Activated CD8-positive, alpha-beta memory T cell treated with anti-CD3 and anti-CD28 coated beads for 4 hours (primary cell): ENCODE measurements at places on chromosomes 7 and 10.

GRCh38 chr7:24842449-24843241, 85.4 kb upstream of the GSDME start:
- no peak for DNase-seq

DNA sequence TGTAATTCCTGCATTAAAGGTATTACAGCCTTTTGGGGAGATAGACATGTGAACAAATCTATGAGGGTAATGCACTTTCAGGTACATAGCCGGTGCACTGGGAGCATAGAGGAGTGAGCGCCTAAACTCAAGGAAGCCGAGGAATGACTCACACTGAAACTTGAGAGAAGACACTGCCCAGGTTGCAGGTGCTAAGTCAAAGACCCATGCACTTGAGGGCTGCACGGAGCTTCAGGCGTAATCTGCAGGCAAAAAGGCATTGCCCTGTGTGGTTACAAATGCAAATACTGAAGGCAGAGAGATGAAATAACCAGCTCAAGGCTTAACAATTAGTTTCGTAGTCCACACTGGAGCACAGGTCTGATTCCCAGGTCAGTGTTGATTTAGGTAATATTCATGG, 51.0 kb upstream of the OSBPL3 start:
- DNase-seq, result no peak

DNA sequence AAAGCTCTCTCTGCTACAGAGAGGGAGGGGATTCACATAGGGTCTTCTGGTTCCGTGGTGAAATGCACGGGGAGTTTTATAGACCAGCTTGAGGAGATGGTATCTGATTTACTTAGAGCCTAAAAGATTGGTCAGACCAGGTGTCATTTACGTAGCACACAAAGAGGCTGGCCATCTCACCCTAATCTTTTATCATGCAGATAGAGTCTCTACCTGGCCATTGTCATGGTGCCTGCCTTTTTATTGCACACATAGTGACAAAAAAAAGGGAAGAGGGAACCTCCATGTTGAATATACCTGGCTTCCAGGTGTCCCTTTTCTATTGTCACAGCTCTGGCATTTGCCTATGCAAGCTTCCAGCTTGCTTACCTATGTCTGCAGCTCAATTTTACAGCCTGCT, 1456.1 kb downstream of the GATA3 start:
- DNase-seq, result no peak

- no peak for DNase-seq
These were observed 508.2 kb downstream of the ZWINT start for GRCh38 chr10:55852900-55853299.

DNA sequence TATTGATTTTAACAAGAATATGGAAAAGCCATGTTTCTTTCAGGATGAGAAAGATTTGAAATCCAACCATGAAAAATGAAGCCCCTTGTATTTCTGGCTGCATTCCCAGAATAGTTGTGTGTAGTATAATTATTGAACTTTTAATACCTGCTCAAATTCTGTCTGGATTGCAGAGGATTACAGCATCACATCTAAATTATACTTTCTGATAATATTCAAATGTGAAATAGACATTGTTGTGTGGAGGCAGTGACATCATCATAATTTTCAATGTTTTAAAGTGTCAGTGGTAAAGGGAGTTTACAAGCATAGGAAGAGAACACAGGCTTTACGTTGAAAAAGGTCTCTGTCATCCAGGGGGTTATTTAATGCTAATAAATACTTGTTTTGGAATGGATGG, 93.4 kb downstream of the POLL start:
- no peak for DNase-seq

DNA sequence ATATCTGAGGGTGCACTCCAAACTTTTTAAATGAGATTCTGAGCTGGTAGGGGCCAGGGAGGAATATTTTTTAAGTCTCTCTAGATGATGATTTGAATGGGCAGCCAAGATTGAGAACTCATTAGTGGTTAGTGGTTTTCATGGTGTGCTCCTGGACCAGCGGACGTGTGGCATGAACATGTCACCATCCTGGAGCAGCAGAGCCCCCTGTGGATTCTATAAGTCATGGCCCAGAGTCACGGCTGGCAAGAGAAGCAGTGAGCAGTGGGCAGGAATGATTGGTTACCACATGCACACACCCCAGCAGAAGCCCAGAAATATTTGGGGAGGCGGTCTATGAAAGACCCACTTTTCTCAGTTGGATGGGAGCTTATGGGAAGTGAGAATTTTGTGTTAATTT, 21.2 kb upstream of the UCN3 start:
- DNase-seq, result no peak

GRCh38 chr10:3435671-3436070, 263.1 kb upstream of the PITRM1 start:
- no peak for DNase-seq

DNA sequence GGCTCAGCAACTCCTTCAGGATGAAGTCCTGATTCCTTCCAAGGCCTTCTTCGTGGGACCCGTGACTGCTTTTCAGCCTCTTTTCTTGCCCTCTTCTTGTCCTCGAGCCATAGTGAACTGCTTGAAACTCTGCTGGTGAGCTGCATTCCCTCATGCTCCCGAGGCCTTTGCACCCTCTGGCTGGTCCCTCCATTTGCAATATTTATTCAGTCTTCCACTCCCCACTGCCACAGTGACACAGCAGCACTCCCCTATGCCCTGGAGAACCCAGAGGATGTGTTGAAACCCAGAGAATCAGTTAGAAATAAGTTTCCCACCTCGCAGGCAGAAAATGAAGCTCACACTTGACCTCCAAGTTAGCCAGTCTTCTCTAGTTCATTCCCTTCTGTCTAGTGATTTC, 22.3 kb upstream of the GAD2 start:
- DNase-seq, result no peak

- no peak for DNase-seq
These were observed 276.8 kb downstream of the MTERF1 start for GRCh38 chr7:91603707-91604106.

DNA sequence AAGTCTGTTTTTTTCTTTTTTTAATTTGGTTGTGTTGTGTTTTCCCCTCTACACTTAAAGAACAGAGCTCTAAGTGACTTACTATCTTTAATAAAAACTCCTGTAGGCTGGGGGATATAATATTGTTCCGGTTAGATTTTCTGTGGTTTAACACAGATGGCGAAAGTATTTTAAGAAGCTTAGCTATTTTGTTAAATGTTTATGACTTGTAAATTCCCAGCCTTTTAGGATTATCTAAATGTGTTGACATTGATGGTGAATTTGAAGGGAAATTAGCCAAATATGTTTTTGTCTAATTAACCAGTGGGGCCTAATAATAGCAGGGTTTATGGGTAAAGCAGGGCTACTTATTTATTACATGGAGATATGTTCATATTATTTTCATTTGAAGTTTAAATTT, 538.5 kb downstream of the INHBA start:
- no peak for DNase-seq

DNA sequence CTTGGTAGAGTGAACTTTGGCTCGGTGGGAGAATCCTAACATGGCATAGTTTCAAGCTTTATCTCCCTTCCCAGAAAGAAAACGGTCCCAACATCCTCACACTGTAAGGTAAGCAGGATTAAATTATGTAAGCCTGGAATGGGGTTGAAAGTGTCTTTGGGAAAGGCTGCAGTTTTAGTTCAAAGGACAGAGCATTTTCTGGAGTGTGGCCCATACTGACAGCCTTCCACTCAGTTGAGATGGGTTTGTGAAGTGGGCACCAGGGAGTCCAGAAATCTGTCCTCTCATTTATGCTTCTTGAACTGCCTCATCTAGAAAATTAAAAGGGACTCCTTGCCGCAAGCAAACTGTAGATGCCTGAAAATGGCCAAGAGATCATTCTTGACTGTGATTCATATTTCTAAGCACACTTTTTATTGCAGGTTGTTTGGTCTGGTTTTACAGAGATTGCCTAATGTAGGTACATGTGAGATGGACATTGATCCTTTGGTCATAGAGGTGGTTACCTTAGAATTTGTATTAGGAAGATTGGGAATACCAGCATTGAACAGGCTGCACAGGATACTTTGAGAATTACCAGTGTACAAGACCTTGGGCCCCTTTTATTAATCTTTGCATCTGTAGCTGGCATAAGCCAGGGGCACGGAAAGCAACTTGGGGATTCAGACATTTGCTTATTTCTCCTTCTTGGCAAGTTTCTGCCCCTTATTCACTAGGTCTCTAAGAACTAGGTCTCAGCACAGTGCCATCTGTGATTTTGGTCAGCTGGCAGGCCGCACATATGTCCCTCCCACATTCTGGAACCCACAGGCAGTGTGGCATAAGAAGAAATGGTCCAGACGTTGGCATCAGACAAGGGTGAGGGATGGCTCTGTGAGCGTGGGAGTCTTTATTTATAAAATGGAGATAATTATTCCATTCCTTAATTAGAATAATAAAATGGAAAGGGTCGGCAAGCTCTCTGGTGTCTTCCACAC, 125.9 kb downstream of the GLCCI1 start:
- DNase-seq, result no peak

DNA sequence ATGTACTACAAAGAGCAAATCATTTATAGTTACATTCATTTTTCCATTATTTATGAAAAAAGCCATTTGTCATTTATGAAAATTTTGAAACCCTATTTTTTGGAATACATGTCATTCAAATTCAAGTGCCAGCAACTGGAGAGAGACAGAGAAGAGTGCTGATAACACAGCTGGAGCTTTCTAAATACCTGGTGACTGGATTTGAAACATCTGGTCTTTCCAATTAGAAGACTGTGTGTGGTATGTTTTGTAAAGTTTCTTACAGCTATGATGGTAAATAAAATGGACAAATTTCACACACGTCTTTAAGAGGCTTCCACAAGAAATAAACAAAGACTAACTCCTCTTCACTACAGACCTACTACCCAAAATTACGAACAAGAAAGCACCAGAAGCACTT, 56.8 kb downstream of the CHCHD3 start:
- DNase-seq, result no peak

DNA sequence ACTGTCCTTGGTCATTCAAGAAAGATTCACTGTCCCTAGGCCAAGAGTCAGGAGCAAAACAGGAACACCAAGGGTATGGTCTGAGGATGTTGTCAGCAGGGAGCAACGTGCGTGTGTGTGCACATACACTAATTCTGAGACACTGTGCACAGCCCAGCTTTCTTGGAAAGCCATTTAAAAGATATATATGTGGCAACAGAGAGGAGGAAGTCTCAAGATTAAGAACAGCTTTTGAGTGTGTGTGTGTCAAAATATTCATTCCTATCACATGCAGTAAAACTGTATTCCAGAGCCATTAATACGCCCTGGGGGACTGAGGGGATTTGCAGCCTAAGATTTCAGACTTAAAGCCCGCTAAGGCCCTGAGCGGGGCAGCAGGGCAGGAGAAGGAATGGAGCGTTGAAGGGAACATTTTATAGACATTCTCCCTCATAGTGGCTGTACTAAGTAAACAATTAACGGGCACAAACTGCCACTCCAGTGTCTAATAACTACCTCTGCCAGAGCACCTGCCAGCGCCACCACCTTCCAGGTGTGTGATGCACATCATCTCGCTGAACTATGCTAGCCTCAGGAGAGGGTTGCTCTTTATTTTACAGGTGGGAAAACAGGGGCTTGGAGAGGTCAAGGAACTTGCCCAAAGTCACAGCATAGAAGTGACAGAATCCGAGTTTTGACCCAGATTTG, 2.0 kb downstream of the NOD1 start:
- no peak for DNase-seq

- no peak for DNase-seq
These were observed 20.1 kb downstream of the CHUK start for GRCh38 chr10:100209303-100209702.

GRCh38 chr10:30057421-30057841, 2.0 kb downstream of the JCAD start:
- DNase-seq, result no peak

GRCh38 chr7:102913826-102914225, 1.0 kb downstream of the LRRC17 start:
- no peak for DNase-seq

DNA sequence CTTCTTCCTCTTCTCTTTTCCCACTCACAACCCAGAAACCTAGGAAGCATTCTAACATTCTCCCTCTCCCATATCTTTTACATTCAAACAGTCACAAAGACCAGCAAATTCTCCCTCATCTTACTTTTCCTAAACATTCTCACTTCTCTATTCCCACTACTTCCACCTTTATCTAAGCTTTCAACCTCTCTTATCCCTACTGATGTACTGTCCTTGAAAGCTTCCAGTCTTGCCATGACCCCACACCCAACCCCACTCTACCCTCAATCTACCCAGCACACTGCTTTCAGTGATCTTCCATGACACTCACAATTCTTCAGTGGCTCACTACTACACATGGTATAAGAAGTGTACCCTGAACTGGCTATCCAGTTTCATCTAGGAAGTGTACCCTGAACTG, 5.3 kb downstream of the IMMP2L start:
- no peak for DNase-seq

DNA sequence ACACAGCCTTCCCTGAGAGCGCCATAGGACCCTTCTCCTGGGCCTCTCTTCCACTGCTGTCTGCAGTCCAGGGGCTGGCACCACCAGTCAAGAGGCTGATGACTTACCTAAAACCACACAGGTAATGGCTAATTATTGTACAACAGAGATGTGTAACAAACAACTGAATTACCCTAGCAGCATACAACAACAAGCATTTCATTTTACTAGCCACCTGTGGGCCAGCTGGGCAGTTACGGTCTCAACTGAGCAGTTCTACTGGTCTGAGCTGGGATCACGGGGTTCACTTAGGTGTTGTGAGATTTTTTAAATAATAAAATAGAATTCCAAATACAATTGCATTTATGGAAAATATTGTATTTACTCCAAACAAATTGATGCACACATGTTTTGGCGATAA, 431.9 kb downstream of the TNS3 start:
- no peak for DNase-seq

DNA sequence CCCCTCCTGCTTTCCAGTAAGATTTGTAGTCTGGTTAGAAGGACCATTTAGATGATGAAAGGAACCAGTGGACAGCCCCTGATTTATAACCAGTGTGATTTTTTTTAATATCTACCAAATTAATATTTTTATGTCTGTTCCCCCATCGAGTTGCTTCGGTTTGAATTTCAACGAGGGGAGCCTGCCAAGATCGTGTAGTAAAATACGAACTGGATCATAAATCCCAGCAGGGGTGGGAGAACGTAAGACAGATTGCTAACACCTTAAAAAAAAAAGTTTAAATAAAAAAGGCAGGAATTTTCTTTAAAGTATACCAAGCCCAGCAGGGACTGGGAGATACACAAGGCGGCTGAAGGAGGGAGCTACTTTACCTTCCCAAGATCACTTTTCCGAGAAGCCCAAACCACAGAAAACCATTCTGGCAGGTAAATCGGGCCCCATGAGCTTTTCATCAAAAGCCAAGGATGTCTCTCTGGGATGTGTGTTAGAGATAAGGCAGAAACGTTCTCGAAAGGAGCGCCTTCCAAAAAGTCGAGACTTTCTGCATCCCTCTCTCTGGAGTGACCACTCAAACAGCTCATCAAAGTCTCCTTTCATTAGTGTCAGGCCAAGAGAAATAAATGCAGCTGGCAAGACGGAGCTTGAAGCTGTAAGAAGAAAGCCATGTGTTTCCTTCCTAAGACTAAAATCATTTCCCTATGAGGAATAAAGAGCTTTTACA, 270.5 kb upstream of the NFE2L3 start:
- DNase-seq, result no peak

GRCh38 chr7:2353113-2353935, 1.3 kb upstream of the EIF3B start:
- DNase-seq, result no peak

- DNase-seq, result no peak
These were observed 222.2 kb downstream of the KCNMA1 start for GRCh38 chr10:77415313-77415960.
